ENCODE measurements at places on chromosomes 1 and 21.

GRCh38 chr21:34126269-34126668 lies 52.9 kb downstream of the MRPS6 start:
- DNase-seq, result no peak

DNA sequence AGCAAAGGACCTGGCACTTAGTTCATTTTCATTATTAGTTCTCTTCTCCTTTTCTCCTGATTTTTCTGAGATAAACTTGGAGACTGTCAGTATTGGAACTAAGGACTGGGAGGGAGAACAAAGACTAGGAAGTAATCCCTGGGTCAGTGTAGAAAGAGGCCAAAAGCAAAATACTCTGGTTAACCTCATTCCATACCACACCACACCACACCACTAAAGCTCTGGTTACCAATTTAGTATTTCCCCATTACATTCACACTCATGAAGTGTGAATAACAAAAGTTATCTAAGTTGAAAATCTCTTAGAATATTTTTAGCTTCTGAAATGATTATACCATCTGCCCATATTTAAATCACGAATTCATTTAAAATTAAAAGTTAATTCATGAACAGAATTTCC lies 68.9 kb upstream of the DMRTA2 start:
- no peak for DNase-seq

GRCh38 chr1:26999440-26999987 lies 6.0 kb downstream of the TRNP1 start:
- DNase-seq, result no peak

DNA sequence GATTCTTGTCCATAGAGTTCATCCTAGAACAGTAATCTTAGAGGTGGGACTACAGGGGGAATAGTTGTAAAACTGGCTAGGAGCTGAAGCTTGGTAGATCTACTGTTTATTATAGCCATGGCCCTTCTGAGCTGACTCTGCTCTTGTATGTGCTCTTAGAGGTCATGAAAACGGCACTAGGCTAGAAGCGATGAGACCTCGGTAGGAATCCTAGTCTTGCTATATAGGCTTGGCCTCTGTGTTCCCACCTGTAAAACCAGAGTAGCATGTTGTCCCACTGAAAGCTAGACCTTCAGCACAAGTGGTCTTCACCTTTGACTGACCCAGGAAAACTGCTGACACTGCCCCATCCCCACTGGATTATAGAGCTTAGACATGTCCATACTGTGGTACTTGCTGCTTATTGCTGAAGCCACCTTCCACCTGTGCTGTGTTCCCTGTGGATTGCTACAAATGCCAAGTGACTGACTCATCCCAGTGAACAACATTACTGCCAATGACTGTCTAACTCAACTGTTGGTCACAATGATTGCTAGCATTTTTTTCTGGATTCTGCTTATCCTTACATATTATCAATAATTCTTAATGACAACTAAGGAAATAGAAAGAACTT lies 23.0 kb upstream of the PIGC start:
- DNase-seq, result no peak

GRCh38 chr1:192861860-192862259 lies 53.0 kb downstream of the RGS2 start:
- DNase-seq, result no peak

DNA sequence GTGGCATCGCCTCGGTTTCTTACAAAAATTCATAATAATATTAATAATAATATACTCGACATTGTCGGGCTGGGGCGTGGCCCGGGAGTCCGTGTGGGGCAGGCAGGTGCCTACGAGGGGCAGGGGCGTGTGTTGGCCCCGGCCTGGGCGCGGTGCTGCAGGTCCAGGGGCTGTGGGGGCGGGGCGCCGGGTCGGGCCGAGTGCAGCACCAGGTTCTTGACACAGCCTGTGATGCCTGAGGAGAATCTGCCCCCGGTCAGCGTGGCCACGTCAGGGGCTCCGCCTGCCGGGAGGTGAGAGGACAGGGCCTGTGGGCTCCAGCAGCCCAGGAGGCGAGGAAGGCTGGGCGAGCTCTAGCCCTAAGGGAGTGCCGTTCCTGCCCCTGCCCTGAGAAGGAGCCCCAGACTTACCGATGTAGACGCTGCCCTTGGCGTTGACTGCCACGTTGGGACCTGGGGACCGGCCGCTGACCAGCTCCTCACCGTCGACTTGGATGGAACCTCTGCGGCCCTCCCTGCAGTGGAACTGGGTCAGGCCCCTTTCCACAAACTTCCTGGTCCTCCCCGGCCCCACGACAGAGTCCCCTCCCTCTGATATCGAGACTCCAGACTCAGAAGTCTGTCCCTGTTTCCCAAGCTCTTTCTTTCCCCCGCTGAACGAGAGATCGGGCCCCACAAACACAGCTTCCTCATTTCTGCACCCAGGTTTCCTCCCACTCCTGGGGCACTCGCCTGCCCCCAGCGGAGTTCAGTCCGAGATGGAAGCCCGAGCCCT lies 11.3 kb downstream of the LDLRAD2 start:
- DNase-seq, result no peak

GRCh38 chr1:20731057-20731991 lies 1.2 kb downstream of the SH2D5 start:
- DNase-seq, result no peak

DNA sequence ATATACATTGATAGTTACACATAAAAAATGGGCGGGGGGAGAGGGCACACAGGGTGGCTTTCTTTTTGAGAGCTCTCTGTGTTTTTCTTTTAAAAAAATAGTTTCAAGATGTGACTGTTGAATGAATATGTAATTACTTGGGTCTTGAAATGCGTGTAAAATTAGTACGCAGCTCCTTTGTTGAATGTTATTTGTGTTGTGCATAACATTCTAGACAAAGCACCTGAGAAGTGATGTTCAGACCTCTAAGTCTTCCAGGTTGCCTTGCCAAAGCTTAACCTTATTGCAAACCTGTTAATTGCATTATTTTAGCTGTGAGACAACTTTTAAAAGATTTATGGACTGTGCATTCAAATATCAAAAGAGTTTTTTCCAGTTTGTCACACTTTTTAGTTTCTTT lies 5.4 kb downstream of the PBX1 start:
- no peak for DNase-seq

DNA sequence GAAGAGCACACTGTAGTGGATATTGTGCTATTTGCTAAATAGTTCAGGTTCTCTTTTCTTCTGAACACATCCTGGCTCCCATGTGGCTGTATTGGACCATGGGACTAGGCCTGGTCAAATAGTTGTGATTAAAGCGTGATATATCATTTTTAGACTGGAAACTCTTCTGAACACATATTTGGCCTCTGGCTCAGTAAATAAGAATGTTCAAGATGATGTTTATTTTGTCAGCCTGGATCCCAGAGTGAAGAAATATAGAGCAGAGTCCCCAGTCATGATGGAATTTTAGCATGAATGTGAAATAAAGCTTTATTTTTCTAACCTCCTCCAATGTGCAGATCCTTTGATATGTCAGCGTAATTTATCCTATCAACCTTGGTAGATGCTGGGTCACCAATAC lies 542.6 kb downstream of the ADGRL2 start:
- no peak for DNase-seq

GRCh38 chr1:77958850-77959249 lies 20.0 kb downstream of the FUBP1 start:
- no peak for DNase-seq

GRCh38 chr21:46498335-46499050 lies 39.8 kb downstream of the DIP2A start:
- DNase-seq, result no peak

DNA sequence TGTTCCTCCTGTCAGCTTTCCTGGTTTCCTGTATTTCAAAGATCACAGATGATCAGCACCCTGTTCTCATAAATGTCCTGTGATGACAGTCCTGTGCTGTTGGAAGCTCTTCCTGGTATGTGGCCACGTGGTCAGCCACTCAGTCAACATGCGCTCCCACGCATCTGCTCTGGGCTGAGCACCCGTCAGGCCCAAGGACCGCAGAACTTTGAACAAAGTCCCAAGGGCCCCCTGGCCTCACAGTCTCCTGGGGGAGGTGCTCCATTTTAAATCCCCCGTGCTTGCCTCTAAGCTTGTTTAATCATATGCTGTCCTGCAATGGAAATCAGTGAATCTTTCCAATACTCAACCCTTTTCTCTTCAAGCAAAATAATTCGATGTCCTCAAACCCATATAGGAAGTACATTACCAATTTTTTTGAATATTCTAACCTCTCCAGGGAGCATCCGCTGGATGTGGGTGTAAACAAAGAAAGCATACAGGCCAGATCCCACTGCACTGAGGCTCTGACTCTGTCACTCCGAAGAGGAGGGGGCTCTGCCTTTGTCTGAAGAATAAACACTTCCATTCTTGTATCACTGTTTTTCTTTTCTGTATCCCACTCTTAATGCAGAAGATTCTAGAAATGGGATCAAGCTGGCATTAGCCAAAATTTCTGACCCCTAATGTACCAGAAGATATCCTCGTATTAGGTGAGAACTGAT lies 250.3 kb downstream of the SDCCAG8 start:
- DNase-seq, result no peak

DNA sequence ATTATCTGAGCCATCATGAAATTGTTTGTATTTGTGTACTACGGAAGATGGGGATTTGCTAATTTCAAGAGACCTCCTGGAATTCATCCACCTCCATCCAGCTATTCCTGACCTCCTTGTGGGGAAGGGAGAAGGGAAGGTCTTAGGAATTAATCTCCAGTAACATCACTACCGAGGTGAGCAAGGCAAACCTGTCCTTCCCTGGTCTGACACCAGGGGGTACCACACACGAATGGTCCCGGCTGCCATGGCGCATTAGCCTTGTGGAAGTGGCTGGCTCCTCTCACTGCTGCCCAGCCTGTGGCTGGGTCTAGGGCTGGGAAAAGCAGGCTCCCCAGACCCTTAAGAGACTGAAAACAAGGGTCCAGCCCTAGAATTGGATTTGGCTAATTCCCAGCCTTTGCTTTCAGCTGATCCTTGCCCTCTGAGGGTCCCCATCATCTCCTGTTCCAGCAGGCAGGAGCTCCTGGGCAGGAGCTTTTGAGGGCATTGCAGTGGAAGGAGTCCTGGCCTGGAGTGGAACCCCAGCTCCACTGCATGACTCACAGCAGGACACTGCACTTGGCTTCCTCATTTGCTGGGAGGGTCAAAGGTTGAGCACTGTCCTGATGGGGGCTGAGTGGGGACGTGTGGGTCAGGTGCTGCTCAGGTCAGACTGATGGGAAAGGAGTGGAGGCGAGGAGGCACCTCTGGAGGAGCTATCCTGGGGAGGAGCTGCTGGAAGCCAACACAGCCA lies 34.8 kb downstream of the RIMS3 start:
- DNase-seq, result no peak

DNA sequence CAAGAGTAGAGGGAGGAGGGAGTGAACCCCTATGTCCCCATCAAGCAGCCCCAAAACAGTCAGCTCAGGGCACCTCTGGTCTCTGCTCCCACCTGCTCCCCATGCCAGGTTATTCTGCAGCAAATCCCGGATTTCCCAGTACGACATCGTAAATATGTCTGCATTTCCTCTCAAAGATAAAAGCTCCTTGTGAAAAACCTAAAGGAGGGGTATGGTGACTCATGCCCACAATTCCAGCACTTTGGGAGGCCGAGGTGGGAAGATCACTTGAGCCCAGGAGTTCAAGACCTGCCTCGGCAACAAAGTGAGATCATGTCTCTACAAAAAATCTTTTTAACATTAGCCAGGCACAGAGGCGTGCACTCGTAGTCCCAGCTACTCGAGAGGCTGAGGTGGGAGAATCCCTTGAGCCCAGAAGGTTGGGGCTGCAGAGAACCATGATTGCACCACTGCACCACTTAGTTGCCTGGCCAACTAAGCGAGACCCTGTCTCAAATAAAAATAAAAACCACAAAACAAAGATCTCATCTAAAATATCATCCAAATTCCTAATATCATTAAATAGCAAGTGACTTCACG lies 7.1 kb downstream of the ACOT7 start:
- DNase-seq, result no peak

GRCh38 chr1:110021285-110021684 lies 13.1 kb upstream of the STRIP1 start:
- DNase-seq, result no peak

DNA sequence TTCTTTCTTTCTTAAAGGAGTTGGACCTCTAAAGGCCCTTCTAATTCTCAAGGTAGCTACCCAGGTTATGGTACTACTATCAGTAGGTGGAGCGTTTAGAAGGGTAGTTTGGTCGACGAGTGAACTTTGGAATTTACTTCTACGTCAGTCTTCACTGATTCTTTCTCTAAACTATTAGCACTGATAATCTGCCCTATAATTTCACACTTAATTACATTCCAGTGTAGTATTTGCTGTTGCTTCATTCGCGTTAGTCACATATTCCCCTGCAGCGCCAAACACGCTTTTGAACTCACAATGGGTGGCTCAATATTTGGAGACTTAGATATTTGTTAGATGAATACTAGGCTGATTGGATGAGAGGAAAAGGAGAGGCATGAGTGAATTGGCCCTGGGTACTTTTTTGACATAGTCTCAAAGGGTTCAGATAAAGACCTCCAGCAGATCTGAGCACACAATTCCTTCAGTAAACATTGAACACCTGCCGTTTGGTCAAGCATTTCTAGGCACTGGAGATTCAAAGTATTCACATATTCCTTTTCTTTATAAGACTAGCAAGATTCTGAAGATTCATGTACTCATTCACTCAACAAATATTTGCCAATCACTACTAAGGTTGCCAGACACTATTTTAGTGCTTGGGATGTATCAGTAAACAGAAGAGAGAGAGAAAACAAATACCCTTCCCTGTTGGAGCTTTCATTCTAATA lies 929 bp upstream of the FOXJ3 start:
- DNase-seq, result no peak

DNA sequence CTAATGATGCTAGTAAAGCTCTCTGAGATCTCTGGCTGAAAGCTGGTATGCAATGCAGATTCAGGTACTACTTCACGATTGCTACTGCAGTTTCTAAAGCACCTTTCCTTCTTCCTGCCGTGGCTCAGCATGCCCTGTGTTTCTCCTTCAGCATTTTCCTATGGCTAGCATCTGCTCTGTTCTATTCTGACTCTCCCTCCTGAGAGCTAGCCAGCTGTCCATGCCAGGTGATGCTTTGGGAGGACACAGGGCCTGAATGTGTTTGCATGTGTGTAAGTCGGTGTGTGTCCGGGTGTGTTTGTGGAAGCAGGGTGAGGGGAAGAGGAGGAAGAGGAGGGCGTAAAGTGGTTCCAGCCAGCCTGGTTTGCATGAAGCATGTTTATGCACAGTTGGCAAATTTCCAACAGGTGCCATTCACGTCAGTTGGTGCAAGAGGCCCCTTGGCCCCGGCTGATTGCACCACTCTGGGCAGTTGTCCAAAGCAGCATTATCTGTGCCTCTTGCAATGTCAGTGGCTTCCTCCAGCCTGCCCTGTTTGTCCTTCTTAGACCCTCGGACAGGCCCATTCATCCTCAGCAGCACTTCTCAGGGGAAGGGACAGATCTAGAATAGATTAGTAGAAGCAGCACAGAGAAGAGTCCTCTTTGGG lies 433.3 kb downstream of the DISC1 start:
- no peak for DNase-seq
